NCI-H1436 (cell line): ENCODE measurements at places on chromosomes 1 and 21.

- no peak for DNase-seq
These were observed 25.6 kb downstream of the RNF187 start for GRCh38 chr1:228512781-228513198.

DNA sequence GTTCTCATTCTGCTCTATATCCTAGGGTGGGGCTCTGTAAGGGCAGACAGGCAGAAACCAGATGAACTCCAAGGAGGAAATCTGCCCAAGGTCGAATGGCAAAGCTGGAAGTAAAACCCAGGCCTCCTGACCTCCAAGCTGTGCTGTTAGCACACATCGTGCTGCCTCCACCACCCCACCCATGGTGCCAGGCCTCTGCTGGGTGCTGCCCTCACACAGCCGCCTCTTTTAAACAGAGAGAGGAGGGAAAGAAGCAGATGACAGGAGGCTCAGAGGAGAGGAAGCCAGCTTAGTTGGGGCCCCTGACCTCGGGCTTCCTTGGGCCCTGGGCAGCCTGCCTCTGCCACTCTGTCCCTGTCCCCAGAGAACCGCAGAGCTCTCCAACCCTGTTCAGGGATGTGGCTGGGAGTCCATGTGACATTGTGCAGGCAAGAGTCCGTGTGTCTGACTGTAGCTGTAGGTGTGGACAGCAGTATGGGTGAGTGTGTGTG, 1.1 kb downstream of the SYNC start:
- no peak for DNase-seq

DNA sequence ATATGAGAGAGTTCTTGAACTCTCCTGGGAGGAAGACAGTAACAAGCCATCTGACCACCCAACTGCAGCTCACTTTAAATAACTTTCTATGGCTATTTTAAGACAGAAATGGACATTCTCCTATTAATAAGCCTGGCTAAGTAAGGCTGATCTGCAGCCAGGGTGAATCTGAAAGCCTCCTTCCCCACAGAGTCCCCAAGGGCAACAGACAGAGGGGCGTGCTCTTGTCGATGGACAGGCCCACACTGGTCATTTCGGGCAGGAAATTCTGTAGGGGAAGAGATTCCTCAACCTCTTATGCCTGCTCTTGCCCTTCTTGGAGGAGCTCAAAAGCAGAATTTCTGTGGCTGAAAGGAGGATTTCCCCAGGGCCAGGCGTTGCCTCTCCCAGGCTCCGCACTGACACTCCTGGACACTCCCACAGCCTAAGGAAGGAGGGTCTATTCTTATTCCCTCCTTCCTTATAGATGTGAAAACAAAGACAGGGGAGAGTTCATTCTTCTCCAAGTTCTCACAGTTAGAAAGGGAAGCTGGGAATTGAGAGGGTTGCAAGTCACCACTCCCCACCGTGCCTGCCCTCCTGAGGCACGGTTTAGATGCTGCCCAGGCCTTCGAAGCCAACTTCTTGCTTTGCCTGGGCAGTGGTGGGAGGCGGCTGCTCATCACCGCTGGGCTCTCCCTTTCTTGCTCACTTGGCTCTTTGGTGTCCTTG, 17.9 kb upstream of the KANK4 start:
- DNase-seq: no peak

DNA sequence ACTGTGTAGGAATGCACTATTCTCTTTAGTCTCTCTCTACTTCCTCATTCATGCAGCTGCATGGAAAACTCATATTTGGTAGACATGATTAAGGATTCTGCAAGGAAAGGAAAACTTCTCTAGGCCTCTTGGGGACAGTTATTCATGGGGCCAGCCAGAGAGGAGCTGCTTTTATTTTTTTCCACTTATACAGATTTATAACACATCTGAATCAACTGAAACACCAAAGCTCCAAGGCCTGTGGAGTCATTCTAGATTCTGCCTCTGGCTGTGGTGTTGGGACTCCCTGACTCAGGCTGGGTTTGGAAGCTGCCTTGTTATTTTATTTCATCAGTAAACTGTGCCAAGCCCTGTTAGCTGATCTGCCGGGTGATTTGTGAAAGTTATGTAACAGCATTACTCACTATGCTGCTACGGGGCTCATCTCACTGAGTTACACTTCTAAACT, 83.9 kb upstream of the EDEM3 start:
- DNase-seq: no peak

DNA sequence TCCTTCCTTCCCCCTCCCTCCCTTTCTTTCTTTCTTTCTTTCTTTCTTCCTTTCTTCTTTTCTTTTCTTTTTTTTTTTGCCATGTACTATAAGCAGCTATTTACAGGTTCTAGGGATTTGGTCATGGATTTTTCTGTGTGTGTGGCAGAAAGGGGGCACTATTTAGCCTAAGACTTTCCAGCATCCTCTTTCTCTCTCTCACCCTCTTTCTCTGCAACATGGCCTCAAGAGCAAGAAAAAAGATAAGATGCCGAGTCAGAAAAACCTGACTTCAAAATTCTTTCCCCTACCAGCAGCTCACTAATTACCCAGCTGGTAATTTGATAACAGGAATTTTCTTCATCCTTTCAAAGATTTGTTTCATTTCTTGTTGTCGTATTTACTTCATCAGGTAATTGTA, 458.3 kb upstream of the ADAMTS5 start:
- DNase-seq: no peak

DNA sequence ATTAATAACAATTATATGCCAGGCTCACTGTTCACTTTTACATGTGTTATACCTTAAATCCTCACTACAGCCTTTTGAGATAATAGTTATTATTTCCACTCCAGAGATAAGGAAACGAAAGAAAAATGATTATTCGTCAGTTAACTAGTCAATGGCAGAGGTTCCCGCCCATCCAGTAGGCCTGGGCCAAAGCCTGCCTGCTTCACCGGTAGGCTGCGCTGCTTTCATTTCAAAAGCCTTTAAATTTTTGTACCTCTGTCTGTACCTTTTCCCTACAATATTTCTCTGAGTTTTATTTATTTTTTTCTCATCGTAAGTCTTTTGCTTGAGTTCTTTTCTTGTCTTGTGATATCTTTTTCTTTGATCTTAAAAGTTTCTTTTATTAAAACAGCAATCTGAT, 3.6 kb downstream of the GPR52 start:
- no peak for DNase-seq

- no peak for DNase-seq
These were observed 209.6 kb downstream of the PTBP2 start for GRCh38 chr1:96931136-96931535.

DNA sequence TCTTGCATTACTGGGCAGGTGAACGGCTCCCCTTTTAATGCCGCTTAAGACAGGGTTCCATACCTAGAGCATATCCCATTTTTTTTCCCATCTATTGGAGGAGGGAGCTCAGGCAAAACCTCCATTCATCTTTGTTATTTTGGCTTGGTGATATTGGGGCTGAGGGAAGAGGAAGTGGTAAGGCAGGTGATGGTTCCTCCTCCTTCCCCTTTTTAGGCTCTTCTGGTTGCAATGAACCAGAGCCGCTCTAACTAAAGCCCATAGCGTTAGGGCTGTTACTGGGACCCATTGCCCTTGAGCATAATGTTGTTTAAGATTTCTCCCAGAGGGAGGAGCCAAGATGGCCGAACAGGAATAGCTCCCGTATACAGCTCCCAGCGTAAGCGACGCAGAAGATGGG, 21.1 kb downstream of the PYHIN1 start:
- DNase-seq: no peak

GRCh38 chr1:231969076-231969475, 342.5 kb downstream of the DISC1 start:
- DNase-seq: peak; percentile 63

GRCh38 chr21:28602546-28602945, 390.1 kb downstream of the LTN1 start:
- DNase-seq: no peak

DNA sequence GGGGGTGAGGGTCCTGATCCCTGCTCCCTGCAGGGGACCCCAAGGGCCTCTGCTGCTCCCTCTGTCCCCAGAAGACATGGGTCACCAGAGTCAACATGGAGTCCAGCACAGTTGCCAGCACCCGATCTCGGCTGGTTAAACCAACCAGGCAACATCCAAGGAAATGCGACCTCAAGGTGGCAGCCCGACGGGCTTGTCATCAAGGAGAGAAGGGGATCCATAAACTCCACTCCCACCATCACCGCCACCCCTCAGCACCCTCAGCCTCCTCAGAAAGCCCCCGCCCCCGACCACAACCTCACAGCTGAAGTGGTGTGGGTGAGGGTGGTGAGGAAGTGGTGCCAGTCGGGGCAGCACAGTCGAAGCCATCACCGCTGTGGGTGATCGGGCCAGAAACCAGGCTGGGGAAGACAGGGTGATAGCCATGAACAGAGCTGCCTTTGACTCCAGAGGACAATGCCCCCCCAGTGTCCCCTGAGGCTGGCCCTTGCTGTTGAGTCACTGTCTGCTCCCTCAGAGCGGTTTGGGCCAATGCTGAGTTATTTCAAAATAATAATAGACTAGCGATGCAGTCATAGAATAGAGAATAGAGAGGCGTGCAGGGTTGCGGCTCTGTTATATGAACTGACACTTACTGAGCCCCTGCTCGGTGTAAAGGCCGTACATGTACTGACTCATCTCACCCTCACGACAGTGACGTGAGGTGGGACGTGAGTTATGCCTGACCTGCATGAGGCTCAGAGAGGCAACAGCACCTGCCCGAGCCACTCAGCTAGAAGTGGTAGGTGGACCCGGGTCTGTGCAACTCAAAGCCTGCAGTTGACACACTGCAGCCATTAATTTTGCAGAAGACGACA, 88.7 kb upstream of the IFFO2 start:
- no peak for DNase-seq

GRCh38 chr1:11484321-11484655, 5.3 kb downstream of the DISP3 start:
- DNase-seq: no peak

DNA sequence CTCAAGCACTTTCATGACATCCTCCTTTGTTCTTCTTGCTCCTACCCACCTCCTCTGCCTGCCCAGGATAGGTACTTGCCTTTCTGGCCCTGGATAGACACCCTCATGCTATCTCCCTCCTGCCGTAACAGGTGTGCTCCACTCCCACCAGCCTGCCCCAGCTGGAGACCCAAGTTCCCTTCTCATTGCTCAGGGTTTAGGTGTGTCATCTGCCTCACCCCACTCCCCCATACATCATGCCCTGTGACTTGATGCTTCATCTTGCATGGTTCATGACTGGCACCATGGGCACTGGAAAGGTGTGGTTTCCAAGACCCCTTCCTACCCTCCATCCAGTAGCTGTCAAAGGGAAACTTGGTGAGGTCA, 5.9 kb downstream of the RHEX start:
- DNase-seq: no peak

DNA sequence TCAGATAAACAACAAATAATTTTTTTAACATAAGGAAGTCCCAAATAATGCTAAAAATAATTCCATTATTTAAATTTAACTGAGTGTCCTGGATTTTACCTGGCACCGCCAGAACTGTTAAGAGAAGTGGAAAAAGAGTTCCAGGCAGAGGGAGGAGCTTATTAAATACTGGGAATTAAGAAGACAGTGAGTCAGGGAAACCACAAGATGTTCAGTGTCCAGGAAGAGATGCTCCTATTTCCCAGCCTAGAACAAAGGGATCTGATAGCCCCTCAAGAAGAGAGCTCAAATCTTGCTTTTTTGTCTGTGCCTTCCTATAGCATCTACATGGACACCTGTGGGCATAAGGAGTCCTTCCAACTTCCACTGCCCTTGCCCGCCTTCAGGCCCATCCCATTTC, 85.9 kb downstream of the PGM1 start:
- DNase-seq: no peak

DNA sequence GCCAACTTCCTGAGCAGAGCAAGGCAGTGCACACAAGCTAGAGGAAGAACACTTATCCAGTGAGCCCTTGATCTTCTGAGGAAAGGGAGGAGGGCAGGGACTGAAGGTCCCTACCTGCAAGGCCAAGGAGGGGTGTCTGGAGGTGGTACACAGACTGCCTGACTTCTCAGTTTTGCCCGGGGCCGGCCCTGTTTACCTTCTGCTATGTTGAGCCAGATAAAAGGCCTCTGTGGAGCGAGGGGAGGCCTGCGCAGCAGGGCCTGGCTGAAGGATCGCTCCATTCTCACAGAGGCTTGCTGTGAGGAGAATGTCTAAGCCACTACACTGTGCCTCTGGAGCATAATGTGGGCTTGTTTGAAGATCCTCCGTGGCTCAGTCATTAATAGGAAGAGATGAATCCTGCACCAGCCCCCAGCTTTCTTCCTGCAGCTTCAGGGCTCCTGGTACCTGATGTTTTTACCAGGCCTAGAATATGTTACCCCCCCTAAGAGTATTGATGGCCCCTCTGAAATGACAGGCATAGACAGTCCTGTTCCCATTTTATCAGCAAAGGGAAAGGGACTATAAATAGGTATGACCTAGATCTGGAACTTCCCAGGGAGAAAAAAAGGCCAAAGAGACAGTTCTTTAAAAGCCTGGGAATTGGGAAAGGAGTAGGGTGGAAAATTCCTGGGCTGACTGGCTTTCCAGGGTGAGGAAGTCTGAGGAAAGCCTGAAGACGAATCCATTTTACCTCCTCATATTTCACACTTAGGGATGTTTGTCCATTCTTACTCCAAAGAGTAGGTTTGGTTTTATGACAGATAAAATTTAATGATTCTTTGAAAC, 4.7 kb downstream of the POGK start:
- no peak for DNase-seq

GRCh38 chr1:38287547-38287946, 241.0 kb upstream of the POU3F1 start:
- DNase-seq: no peak

GRCh38 chr1:35854989-35855700, 27.9 kb upstream of the AGO1 start:
- no peak for DNase-seq

DNA sequence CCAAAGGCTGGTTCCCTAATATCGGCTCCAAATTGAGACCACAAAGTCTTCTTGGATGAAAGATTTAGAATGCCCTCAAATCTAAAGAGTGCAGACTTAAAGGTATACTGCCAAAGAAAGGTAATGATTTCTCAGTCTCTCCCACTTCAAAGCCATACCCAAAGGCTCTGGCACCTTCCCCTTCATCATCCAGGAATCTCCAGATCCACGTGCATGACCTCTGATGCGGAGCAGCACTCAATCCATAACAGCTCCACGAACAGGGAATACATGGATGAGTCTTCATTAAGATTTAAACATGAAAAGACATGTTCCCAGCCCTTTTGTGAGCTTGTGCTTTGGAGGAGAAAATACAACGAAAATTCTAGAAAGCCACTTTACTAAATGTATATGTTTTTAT, 453.9 kb downstream of the DSCAM start:
- DNase-seq: no peak

DNA sequence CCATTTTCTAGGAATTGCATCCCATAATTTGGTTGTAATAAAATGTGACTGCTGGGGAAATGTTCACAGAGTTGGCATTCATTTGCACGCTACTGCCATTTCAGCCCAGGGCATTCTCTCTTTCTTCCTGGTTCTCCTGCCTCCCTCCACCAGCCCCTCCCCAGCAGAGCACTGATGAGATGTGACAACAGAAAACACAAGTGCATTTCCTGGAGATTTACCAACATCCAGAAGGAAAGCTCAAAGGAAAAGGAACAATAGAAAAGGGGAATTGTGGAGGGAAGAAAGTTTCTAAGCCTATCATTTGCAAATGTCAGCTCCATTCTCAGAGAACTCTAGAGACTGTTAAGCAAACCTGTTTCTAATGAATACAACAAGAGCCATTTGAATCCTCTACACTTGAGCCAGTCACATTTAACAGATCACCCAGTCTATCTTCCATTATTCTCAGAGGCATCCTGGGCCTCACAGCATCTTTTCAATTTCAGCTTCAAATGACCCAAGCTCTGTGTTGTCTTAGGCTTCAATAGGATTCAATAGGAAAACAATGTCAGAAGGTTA, 395.6 kb upstream of the PBX1 start:
- no peak for DNase-seq
